ENCODE measurements at places on chromosomes 12 and 14. TPM values are rescaled to one million over a fixed set of nuclear protein-coding genes. Genes with fewer than 3 reads are reported as not detected.

The DDX24 gene
- total RNA-seq, result 95.9 TPM

The ZBTB42 gene
- total RNA-seq, result 1.5 TPM

The KRT75 gene
- total RNA-seq, result not detected

The SLC39A5 gene
- not detected for total RNA-seq

Measured in epithelial cell of alveolus of lung (primary cell).